Stimulated activated CD4-positive, alpha-beta T cell treated with anti-CD3 and anti-CD28 coated beads, Interleukin-1b, Interleukin-23, amount 100 ng/mL, for 4 hours (primary cell): ENCODE measurements at places on chromosomes 3 and 15.
A peak's percentile ranks its signal among the peaks of the same experiment; 100 is the strongest.

DNA sequence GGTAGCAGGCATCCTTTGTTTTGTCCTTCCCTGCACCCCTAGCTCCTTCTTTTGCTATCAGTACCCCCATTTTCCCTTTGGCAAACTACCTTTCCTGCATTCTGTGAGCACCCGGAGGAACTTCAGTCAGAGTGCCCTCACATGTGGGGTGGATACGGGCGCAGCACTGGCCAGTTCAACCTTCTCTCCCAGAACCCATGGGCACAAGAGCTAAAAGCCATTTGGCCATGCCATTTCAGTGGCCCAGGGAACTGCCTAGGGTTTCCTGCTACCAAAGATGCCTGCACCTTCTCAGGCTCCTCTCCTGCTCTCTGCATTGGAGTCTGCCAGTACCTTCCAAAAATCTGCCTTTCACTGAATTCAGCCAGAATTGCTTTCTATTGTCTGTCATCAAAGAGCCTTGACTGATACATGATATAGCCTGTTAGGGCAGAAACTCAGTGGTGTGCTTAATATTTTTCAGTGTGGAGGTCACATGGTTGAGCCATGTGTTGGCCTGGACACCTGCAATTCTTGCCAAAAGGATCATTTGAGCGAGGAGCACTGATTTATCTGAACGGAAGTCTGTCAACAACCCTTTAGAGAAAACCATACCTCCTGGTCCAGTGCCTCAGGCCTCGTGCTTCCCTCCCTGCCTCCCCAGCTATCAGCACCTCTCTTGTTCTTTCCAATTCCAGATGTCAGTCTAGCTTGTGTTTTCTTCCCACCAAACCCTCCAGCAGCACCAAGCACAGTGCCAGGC, 27.0 kb upstream of the HHATL start:
- no peak for DNase-seq

GRCh38 chr3:129060276-129061022, at the start of gene GP9:
TSS of gene GP9 (plus strand) at chr3:129060779. CDS start at chr3:129061740, 961 bp downstream.
- no peak for DNase-seq

GRCh38 chr3:122996038-122996580, 31.5 kb downstream of the SEMA5B start:
- no peak for DNase-seq

GRCh38 chr15:95409626-95410310, 920.7 kb upstream of the NR2F2 start:
- DNase-seq = no peak

GRCh38 chr3:126654571-126655383, at the start of gene TXNRD3:
TSS of gene TXNRD3 (minus strand) at chr3:126655124.
- DNase-seq = peak; percentile 76

- no peak for DNase-seq
Observed at GRCh38 chr3:160980740-160981139, 124.4 kb downstream of the B3GALNT1 start.

DNA sequence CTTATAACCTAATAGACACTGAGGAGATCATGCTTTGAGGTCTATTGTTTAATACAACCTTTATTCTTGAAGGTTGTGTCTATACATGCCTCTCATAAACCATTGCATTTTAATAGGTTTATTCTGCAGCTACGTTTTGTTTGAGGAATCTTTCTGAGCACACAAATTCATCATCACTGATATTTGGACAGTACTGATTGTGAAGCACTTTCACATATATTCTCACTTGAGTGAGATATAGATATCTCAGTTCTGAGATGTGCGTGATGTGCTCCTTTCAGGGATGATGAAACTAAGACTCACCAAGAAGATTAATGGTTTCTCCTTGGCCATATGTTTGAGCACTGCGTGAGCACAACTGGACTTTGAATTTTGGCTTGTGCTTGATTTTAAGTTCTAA, 374.4 kb downstream of the LPP start:
- no peak for DNase-seq

DNA sequence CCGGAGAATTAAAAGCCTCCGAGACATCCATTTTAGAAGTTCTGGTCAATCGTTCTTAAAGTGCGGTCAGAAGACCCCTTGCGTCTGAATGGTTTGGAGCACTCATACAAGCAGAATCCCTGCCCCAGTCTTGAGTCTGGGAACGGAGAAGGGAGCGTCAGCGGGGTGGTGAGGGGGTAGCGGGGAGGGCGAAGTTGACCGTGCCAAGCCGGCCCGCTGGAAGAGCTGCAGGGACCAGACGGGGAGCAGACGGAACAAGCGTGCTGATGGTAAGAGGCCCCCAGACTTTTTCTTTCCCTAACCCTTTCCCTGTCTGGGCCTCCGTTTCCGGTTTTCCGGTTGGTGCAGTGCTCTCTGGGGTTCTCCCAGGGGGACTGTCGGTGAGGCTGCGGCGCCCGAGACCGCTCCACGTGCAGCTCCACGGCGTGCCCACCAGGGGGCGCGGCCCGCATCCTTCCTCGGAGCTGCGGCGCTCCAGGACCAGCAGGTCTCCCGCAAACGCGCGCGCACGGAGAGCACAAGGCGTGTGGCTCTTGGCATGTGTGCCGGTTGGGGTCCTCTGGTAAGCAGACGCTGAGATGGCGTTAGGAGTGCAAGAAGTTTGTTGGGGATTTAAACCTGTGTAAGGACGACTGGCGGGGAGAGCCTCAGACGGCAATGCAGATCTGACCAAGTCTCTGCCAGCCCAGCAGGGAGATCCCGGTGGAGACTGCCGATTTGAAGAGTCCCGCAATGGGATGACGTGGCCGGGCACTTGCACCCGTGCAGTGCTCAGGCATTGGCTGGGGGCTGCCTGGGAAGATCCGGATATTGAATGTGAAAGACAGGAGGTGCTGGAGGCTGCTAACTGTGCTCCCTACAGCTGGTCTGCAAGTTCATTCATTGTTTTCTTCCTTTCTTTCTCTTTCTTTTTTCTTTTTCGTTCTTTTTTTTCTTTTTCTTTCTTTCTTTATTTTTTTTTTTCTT, 19.2 kb upstream of the CORO2B start:
- peak; percentile 71 for DNase-seq

DNA sequence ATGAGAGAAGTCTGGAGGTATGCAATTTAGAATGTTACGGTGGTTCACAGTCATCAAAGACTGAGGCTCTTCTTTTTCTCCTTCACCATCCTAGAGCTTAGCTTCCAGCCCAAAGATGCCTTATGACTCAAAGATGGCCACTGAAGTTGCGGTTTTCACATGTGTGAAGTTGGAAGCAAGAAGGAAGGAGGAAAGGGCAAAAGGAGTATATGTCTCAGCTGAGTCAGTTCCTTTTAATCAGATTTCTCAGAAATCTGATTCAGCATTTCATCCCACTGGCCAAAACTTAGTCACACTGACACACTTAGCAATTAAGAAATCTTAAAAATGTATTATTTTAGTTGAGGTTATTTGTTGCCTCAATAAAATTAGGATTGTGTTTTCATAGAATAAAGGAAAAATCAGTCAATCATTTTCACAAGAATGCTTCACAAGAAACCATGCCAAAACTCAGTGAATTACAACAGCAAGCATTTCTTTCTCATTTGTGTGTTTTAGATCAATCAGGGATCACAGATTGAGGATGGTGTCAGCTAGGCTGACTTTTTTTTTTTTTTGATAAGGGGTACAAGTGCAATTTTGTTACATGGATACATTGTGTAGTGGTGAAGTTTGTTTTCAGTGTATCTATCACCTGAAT, 211.1 kb upstream of the GADL1 start:
- DNase-seq = no peak

DNA sequence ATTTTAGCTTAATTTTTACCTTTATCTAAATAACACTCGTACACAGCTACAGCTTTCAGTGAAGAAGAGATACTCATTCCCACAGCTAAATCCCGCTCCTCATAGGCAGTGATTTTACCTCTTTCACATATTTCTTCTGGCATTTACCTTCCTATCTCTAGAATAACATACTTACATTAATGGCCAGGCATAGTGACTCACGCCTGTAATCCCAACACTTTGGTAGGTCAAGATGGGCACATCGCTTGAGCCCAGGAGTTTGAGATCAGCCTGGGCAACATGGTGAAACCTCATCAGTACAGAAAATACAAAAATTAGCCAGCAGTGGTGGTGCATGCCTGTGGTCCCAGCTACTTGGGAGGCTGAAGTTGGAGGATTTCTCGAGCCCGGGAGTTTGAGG, 80.2 kb downstream of the PPARG start:
- DNase-seq = no peak

DNA sequence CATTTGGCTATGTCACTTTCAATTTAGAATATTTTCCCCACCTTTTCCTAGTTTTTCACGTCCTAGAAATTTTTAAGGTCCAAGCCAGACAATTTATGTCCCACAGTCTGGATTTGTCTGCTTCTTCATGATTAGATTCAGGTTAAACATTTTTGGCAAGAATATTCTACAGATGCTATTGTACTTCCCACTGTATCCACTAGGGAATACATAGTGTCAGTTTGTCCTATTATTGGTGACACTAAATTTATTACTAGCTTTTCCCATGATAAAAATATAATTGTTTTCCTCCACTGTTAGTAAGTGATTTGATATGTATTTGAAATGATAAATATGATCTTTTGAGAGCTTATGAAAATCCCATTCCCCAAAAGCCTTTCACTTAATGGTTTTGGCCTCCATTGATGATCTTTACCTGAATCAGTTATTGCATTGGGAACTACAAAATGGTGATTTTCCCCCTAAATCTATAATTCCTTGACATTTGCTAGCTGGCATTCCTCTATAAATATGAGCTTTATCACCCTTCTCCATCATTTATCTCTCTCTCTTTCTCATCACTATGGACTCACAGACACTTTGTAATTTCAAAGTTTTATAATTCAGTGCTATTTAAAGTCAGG, 8.3 kb downstream of the ARL14 start:
- DNase-seq = no peak

DNA sequence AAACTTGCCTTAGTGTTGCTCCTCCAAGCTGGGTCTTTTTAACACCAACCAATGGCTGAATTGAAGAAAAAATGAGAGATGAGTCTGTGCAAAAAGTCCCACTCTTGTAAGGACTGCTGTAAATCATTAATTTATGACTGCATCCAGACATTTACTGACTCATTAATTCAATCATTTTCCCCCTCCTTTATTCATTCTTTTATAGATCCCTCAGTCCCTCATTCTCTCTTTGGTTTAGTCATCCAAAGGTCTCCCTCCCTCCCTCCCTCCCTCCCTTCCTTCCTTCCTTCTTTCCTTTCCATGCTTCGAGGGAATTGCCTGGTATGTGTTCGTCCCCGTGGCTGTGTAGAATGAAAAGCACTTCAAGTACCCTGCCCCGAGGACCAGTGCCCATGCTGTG, 35.3 kb upstream of the MRPS22 start:
- DNase-seq = no peak

- DNase-seq = no peak
Observed at GRCh38 chr15:63967616-63968015, 78.7 kb downstream of the DAPK2 start.

GRCh38 chr15:42457445-42458442, 33.2 kb downstream of the ZNF106 start:
- DNase-seq = no peak

DNA sequence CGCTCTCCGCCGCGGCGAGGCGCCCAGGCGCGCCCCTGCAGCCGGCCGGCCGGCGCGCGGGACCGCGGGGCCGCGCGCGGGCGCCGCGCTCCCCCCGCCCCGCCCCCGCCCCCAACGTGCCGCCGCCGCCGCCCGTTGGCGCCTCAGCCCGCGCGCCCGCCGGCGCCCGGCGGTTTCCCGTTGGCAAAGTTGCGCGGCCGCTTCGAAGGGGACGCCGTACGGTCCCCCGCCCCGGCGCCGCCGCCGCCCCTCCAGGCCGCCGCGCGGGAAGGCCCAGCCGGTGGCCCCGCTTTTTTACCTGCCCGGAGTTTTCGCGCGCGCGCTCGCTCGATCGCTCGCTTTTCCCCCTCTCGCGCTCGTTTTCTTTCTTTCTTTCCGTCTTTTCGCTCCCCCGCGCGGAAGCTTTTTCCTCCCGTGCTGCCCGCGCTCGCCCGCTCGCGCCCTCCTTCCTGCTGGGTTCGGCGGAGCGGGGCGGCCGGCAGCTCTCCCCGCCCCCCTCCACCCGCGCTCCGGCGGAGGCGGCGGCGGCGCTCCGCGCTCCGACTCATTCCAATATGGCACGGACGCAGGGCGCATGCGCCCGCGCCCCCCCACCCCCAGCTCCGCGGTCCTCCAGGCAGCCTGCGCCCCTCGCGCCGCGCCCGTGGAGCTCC, at the start of gene SFMBT1:
Gene SFMBT1 (minus strand): TSS at position 556 of the 653 bp plus-strand sequence. CDS start 76,945 bp downstream, outside the sequence.
- DNase-seq = peak; percentile 77

DNA sequence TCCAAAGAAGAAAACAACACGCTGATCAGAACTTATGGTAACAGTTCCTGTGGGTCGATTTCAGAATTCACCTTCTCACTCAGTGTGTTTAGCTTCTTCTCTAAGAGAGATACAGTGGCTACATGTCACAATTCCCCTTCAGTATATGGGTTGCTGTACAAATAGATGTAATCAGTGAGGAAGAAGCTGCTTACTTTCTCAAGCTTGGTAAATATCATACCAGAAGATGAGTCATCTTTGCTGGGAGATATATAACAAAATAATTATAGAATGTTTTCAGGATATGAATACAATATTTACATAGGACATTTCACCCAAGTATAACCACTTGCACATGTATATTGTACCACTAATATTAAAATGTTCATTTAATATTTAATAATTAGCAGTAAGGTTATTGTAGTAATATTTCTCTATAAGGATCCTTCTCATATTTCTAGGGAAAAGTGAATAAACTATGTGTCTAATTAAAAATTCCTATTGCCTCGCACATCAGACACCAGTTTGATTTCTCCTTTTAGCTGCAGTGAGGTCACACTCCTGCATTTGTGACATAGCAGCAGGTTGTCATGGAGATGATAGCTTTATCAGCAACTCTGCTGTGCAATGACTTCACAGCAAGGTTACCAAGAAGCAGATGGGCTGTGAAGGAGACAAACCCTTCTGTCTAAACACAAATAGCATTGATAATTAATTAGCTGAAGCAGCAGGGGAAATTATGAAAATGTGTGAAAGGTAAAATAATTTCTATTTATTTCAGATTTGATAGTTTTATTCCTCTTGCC, 211.4 kb downstream of the TUSC7 start:
- no peak for DNase-seq

DNA sequence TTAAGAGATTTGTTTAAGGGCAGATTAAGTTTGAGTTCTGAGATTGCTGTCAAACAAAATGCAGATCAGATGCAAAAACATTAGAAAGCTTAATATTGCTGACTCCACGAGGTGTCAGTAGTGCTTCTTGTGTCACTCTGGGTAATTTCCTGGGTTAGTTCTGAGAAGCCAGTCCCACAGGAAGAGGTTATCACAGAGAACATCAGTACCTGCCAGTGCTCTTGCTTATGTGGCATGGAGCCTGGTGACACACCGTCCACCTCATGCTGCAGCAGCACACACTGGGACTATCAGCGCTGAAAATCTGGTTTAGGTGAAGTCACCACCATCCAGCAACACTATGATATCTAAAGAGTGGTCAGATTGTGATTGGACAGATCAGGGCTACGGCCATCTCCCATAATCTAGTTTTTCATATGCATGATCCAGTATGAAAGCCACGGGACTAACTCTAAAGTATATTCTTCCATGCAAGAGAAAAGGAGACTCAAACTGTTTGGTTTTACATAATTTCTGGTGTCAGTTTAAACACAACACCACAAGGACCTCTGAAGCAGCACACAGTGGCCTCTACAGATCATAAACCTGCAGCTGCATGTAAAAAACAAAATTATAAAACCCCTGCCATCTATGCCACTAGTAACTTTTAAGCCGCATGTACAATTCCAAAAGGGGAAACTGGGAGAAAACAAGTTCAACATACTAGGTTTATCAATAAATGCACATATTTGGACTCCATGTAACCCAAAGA, 36.1 kb upstream of the MYO5C start:
- DNase-seq = peak; percentile 5

- DNase-seq = no peak
Observed at GRCh38 chr3:52120556-52121463, 33.4 kb downstream of the POC1A start.

- no peak for DNase-seq
Observed at GRCh38 chr15:95826412-95827195, 503.9 kb upstream of the NR2F2 start.
